ENCODE measurements at places on chromosomes 12 and 14.

DNA sequence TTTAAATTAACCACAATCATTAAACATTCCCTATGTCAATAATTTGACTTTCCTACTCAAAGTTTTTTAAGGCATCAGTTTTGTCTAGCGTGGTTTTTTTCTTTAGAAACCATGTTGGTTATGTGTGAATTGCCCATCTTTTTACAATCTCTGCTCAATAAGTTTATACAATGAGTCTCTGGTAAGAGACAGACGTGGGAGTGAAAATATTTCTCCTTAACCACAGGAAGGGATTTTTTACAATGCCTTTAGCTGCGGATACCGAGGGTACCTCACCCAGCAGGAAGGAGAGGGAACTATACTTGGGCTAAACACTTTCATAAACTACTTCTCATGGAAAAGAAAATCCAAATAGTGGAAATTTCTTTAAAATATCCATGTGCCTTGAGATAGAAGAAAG is 191.4 kb upstream of the BCL2L14 start:
- DNase-seq = no peak

GRCh38 chr12:117321572-117321971 is 39.9 kb downstream of the NOS1 start:
- no peak for DNase-seq

DNA sequence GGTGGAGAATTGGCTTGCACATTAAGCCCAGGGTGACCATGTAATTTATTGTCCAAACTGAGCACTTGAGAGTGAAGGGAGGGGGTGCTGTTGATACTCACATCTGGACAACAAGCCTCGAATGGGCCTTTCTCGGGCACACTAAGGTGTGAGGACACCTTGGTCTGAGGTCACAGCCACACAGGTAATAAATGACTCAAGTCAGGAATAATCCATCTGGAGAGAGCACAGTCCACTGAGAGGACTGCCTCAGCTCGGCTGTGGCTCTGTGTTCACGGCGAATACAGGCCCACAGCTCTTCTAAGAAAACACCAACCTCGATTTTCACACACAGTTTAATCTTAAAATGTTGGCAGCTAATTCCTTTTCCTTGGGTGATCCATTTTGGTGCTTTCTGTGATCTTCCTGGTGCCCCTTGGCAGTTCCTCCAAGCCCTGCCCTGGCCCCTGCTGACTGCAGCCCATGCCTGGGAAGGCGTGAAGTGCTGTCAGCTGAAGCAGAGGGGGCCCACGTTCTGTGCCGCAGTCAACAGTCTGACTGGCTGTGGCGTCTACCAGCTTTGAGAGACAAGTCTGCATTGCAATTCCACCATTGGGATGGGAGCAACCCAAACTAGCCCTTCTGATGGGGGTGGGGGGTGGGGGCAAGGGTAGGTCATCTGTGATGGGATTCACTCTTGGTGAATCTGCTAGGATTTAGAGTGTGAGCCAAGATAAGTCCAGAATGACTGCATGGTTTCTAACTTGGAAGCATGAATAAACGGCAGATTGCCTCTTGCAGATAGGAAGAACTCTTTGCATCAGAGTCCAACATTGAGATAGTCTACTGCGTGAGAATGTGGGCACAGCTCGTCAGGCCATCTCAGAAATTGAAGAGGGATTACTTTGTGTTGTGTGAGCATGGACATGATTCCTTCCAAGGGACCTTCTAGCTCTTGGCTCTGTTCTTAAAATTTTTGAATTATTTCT is 42.8 kb downstream of the ZNF664 start:
- DNase-seq = no peak

DNA sequence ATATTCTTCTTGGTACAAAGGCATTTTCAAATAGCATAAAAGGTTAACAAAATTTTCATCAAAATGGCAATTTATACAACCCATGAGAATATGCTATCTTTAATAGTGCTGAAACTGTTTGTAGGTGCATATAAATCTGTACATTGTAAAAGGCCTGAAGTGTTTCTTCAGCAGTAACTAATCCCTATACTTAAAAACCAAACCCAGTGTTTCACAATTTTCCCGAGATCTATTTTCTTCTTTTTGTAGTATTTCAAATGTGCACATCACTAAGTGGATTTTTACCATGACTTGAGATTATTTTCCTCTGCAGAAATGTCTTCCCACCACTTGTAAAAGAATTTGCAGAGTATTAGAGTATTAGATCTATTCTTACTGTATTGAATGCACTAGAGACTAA is 76.5 kb downstream of the FERMT2 start:
- DNase-seq = no peak

- no peak for DNase-seq
Measured at GRCh38 chr12:33708935-33709334, 269.3 kb upstream of the SYT10 start.

GRCh38 chr12:31246470-31246850 is 79.5 kb downstream of the SINHCAF start:
- DNase-seq = no peak

DNA sequence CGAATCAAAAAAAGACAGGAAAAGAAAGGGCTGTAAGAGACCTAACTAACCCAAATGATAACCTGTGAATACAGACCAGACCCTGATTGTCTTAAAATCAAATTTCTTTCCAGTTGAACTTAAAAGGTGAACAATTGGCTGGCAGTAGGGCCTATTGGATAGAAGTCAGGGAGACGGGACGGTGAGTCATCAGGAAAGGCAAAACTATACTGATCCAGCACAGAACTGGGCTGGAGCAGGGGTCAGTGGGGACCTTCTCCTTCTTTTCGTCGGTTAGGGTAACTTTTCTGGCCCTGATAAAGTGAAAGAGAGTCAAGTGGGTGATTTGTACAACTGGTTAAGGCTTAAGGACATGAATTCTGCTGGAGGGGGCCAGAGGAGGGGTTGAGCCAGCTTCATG is 84.9 kb upstream of the OTX2 start:
- no peak for DNase-seq

DNA sequence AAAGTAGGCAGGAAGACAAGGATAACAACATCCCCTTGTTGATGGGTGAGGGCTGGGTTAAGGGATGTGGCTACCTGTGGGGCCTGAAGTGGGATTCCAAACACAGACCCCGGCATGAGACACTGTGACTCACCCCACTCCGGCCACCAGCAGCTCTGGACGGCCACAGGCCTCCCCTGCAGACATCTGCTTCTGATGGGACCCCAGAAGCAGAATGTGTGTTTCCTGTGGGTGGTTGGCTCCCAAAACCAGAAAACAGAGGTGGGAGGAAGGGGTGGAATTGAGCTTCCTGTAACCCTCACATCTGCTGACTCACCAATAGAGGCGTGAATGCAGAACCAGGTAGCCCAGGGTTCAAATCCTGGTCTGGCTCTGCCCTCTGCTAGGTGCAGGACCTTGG is 216.6 kb upstream of the PWP1 start:
- no peak for DNase-seq

GRCh38 chr12:69514111-69514510 is 43.9 kb downstream of the FRS2 start:
- no peak for DNase-seq

GRCh38 chr14:34094384-34094783 is 143.5 kb upstream of the EGLN3 start:
- DNase-seq = no peak

GRCh38 chr14:67221248-67221981 is 19.8 kb upstream of the PALS1 start:
- no peak for DNase-seq

DNA sequence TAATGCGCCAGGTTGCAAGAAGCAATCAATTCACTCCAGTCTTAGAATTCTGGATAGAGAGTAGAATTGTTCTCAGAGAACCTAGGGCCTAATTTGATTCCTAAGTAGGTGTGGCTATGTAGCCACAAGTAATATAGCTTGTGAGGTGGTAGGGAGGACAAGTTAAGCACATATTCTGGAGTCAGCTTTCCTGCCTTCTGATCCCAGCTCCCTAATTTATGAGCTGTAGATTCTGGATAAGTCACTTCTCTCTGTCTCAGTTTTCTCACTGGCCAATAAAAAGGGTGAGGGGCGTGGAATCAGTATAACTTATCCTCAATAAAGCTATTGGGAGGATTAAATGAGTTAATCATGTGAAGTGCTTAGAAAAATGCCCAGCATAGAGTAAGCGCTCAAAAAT is 3.0 kb upstream of the SNW1 start:
- no peak for DNase-seq

GRCh38 chr12:55982319-55982936 is 8.6 kb downstream of the RAB5B start:
- no peak for DNase-seq

DNA sequence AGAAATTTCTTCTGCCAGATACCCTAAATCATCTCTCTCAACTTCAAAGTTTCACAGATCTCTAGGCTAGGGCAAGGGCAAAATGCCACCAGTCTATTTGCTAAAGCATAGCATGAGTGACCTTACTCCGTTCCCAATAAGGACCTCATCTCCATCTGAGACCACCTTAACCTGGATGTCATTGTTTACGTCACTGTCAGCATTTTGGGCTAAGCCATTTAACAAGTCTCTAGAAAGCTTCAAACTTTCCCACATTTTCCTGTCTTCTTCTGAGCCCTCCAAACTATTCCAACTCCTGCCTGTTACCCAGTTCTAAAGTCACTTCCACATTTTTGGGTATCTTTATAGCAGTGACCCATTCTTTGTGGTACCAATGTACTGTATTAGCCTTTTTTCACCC is 259.2 kb upstream of the KITLG start:
- no peak for DNase-seq

GRCh38 chr12:53500142-53500775 is 824 bp upstream of the TARBP2 start:
- peak; percentile 75 for DNase-seq

DNA sequence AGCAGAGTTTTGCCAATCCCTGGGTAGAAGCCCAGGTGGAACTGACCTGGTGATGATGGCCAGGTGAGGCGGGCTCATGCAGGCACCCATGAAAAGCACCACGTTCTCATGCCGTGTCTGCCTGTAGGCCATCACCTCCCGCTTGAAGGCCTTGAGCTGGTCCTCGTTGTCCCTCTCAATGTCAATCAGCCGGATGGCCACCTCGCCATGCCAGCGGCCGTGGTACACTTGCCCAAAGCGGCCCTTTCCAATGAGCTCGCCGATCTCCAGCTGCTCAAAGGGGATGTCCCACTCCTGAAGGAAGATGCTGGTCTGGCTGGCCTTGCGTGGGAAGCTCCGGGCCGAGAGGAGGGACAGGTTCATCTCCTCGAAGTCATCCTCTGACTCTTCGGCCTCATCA is 163.4 kb upstream of the NOS1 start:
- DNase-seq = no peak

DNA sequence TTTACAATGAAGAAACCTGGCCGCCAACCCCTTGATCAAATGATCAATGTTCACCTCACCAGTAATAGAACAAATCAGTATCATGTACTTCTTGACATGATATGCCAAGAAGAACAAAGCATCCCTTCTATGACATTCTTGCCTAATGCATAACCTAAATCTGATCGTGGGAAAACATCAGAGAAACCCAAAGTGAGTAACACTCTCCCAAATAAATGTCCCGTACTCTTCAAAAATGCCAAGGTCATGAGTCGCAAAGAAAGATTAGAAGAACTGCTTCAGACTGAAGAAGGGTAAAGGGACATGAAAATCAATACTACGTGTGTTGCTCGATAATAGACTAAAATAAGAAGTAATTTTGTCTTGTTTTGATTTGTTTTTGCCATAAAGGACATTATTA is 11.4 kb upstream of the SLC25A3 start:
- DNase-seq = no peak

DNA sequence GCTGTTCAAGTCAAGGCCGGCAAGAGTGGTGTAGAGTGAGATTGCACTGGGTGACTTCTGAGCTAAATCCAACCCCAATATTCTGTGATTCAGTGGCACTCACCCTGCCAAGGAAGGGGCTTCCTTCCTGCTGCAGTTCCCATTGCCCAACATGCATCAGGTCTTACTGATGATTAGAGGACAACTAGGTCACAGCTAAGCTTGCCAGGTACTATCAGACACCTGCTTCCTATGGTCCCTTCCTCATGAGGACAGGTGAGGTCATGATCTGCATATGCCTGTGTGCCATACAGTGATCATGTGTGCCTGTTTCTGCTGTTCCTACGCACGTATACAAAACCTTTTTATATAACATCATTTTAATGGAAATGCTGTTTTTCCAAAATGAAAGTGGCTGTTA is 1.7 kb upstream of the CTDSP2 start:
- no peak for DNase-seq

DNA sequence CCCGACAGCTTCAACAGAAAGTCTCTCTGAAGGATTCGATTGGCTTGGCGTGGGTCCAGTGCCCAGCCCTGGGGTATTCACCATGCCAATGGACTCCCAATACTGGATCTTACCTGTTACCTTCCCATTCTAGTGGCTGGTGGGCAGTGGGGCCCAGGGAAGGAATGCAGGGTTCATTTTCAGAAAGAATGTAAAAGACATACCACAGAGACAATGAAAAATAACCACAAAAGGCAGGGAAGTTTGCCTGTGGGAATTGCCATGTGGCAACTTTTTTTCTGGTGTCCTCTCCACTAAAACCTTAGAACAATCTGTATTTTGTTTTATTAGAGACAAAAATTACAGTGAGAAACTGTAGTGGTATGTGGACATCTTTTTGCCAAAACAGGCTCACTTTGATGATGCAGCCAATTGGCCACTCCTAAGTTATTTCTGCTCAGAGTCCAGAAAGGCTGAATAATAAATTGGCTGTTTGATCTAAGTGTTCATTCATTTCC is 55.2 kb downstream of the PTGER2 start:
- DNase-seq = no peak

DNA sequence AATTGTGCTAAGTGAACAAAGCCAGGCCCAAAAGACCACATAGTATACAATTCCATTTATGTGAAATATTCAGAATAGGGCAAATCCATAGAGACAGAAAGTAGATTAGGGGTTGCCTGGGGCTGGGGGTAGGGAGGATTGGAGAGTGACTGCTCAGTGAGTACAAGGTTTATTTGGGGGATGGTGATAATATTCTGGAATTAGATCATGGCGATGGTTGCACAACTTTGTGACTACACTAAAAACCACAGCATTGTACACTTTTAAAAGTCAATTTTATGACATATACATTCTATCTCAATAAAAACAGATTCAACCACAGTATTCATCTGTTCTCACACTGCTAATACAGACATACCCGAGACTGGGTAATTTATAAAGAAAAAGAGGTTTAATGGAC is 68.7 kb upstream of the MAP1LC3B2 start:
- DNase-seq = no peak

- DNase-seq = no peak
Measured at GRCh38 chr14:106845286-106846087, 1319.1 kb downstream of the TMEM121 start.

DNA sequence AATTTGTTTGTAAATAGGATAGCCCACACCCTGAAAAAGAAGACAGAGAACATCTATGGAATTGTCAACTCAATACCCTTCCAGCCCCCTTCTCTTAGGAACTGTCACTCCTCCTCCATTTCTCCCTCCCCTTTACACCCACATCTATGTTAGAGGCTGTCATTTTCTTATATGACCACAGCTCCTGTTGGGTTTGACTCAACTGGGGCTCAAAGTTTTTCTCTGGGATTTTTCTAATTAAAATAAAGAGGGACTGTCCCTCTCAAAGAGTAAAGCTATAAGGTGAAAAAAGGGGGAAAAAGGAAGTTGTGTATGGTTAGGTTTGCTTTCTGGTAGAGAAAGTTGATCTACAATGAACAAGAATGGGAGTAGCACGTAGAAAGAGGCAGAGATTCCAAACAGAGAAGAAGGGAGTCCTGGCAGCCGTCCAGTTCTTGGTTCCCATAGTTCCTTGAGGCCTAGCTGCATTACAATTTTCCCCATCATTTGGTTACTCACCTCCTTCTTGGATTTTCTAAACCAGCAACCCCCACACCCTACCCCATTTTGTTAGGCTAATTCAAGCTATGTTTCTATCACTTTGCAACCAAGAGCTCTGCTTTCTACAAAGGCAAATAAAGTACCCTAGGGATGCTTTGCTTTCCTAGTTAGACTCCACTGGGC is 44.3 kb upstream of the STK38L start:
- DNase-seq = peak; percentile 34

GRCh38 chr12:116672842-116673516 is 64.9 kb downstream of the SPRING1 start:
- no peak for DNase-seq
